H1 (cell line): ENCODE measurements at places on chromosomes 11 and 22. TPM values are rescaled to one million over a fixed set of nuclear protein-coding genes. Genes with fewer than 3 reads are reported as not detected.

GRCh38 chr11:12876340-12876739, 132.8 kb upstream of the RASSF10 start:
- H3K27me3 ChIP-seq: no peaks in the 10 kb centered on the region
- no peaks in the 10 kb centered on the region for H3K36me3 ChIP-seq

- DNase-seq: no peak
- no peaks in the 10 kb centered on the region for H3K36me3 ChIP-seq
- H3K4me3 ChIP-seq: no peak overlapping the region
- H3K4me1 ChIP-seq: no peaks in the 10 kb centered on the region
- H3K27me3 ChIP-seq: no peaks in the 10 kb centered on the region; the same call in none of the 2 replicates
These were observed 9.3 kb downstream of the TMEM86A start for GRCh38 chr11:18707811-18708340.

- H3K27ac ChIP-seq: no peak overlapping the region
- H3K36me3 ChIP-seq: no peaks in the 10 kb centered on the region
- no peaks in the 10 kb centered on the region for H3K4me1 ChIP-seq
- no peak overlapping the region for H3K4me3 ChIP-seq
- no peaks in the 10 kb centered on the region for H3K27me3 ChIP-seq
- DNase-seq: no peak
These were observed 33.7 kb upstream of the BRSK2 start for GRCh38 chr11:1356007-1356435.

DNA sequence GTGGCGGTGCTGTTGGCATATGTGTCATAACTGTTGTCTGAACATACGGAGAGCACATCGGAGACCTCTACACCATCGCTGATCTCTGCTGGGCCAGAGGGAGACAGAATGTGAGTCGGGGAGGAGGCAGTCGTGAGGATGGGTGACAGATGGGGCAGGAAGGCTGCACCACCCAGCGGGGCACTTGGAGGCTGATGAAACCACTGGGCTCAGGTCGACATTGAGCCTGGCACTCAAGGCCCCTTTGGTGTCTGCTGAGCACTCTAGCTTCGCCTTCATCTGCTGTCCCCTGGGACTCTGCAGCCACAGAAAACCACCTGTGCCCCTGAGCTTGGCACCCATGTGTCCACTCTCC, 2.5 kb upstream of the KLHL35 start:
- H3K4me1 ChIP-seq: peaks cover 23% of the 10 kb centered on the region
- no peak overlapping the region for H3K4me3 ChIP-seq
- DNase-seq: no peak
- H3K27ac ChIP-seq: no peak overlapping the region
- no peaks in the 10 kb centered on the region for H3K36me3 ChIP-seq
- peaks cover 29% of the 10 kb centered on the region for H3K27me3 ChIP-seq

DNA sequence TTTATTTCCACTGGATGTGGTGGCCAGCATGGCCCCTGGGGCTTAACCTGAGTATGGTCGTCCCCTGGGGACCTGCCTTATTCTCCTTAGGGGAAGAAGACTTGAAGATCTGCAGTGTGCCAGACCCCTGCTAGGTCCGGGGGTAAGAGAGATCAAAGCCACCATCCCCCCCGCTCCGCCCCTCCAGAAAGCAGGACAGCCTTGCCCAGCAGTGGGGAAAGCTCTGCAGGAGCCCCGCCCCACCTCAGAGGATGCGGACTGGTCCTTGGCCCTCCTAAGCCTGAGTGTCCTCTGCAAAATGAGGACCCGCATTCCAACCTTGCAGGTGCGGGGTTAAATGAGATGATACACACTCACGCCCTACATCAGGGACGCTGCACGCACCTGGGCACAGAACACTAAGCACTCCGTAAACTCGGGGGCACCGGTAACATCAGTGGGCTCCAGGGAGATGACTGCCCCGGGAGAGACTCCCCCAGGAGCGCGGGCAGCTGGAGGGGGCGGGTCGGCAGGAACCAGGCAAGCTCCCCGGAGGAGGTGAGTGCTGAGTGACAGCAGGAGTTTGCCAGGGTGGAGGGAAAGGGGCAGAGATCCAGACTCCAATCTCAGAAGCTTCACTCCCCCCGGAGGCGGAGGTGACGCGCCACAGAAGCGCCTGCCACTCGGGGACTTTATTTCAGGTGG, 564 bp upstream of the ANO1 start:
- H3K27ac ChIP-seq: no peak overlapping the region
- peaks cover 3% of the 10 kb centered on the region for H3K4me1 ChIP-seq
- DNase-seq: no peak
- H3K4me3 ChIP-seq: peak overlapping the region; percentile 17
- no peaks in the 10 kb centered on the region for H3K36me3 ChIP-seq

DNA sequence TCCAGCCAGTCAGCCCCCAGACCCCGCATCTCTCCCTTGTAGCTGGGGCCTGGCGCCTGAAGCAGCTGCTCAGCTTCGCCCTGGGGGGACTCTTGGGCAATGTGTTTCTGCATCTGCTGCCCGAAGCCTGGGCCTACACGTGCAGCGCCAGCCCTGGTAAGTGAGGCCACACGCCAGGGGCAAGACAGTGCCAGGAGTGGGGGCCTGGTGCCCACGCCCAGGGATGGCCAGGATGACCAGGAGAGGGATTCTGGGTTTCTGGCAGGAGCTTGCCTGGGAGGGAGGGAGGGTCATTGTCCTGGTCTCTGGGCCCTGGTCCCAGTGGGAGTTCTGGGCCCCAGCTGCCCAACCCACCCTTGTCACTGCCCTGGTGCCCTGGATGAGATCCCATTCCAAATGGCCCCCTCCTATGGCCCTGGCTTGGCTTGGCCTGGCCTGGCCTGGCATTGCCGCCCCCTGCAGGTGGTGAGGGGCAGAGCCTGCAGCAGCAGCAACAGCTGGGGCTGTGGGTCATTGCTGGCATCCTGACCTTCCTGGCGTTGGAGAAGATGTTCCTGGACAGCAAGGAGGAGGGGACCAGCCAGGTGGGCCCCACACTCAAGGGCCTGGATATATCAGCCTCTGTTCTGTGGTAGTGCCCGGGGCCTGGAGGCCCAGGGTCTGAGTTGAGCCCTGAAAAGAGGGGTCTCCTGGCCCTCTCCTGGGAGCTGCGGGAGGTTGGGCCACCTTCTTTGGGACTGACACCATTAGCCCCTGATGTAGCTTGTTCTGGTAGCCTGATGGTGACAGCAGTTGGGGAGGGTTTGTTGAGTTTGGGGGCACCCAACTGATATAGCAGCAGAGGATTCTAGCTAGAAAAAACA, 3.7 kb downstream of the SLC39A13 start:
- peaks cover 12% of the 10 kb centered on the region for H3K4me1 ChIP-seq
- DNase-seq: no peak
- H3K27ac ChIP-seq: no peak overlapping the region
- H3K4me3 ChIP-seq: no peak overlapping the region

DNA sequence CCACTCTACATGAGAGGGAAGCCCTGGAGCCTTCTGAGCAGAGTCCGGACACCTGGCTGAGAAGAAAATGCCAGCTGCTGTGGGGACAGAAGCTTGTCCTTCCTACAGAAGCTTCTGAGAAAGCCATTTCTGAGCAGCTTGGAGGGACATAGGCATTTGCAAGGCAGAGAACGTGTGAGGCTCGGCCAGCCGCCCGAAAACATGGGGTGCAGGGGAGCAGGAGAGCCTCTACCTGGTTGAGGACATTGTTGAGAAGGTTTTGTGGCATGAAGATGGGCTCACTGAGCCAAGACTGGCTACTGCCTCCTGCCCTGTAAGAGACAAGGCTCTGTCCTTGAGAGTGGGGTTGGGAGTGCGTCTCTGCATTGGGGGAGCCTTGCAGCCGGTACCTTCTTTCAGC, 25.3 kb downstream of the SAMM50 start:
- H3K36me3 ChIP-seq: peaks cover 7% of the 10 kb centered on the region
- no peaks in the 10 kb centered on the region for H3K4me1 ChIP-seq
- no peak for DNase-seq
- H3K4me3 ChIP-seq: no peak overlapping the region

DNA sequence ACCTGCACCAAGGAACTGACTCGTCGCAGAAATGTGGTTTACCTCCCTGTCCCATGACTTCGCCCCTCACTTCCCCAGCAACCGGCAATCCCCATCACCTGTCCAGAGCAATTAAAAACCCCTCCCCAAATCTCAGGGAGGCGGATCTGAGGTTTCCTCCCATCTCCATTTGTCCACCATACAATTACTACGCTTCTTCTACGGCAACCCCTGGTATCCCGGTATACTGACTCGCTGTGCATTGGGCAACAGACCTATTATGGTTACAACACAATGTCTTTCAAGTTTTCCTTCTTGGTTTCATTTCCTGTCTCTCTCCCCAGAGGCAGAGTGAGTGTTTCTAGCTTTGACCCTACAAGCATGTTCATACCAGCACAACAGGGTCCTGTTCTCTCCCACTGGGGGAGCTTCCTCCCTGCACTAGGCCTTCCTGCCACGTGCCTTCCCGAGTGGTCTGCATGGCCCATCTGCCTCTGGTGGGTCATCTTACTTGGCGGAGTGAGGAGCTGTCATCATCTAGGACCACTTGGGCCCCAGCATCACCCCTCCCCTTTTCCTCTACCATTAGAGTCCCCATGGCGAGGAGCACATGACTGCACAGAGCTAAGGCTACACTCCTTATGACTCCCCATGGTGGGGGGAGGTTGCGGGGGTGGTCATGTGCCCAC, 30.3 kb upstream of the NAP1L4 start:
- peaks cover 36% of the 10 kb centered on the region for H3K36me3 ChIP-seq
- no peak overlapping the region for H3K27ac ChIP-seq
- H3K4me3 ChIP-seq: no peak overlapping the region
- DNase-seq: no peak
- H3K27me3 ChIP-seq: no peaks in the 10 kb centered on the region

GRCh38 chr11:128604723-128605122, 17.4 kb upstream of the ETS1 start:
- no peaks in the 10 kb centered on the region for H3K27me3 ChIP-seq
- H3K36me3 ChIP-seq: no peaks in the 10 kb centered on the region
- H3K4me3 ChIP-seq: no peak overlapping the region
- DNase-seq: no peak
- no peak overlapping the region for H3K27ac ChIP-seq

GRCh38 chr11:35257281-35257680, 118.3 kb downstream of the CD44 start:
- no peaks in the 10 kb centered on the region for H3K4me1 ChIP-seq
- H3K36me3 ChIP-seq: no peaks in the 10 kb centered on the region
- H3K27me3 ChIP-seq: no peaks in the 10 kb centered on the region
- H3K4me3 ChIP-seq: no peak overlapping the region

GRCh38 chr11:69799582-69799981, 19.6 kb downstream of the FGF3 start:
- DNase-seq: no peak
- H3K4me1 ChIP-seq: no peaks in the 10 kb centered on the region; the same call in 1 of the 2 replicates
- H3K27ac ChIP-seq: no peak overlapping the region
- no peaks in the 10 kb centered on the region for H3K27me3 ChIP-seq
- H3K4me3 ChIP-seq: no peak overlapping the region
- H3K36me3 ChIP-seq: no peaks in the 10 kb centered on the region

DNA sequence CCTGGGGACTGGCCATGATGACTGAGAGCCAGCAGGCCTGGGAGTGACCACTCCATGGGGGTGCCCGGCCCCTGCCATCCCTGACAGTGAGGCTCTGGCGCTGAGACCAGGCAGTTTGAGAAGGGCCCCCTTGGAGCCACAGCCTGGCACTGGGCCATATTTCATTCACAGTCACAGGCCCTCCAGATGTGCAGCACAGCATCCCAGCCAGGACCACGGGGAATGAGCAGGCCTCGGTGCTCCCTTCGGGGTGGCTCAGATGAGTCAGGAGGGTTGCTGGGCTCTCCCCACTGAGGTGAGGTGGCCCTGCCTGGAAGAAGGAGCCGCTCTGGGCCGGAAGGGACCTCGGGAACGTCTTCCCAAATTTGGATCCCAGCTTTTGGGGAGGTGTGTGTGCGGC, 53.0 kb downstream of the GRAMD4 start:
- H3K27ac ChIP-seq: no peak overlapping the region
- no peak for DNase-seq
- H3K36me3 ChIP-seq: no peaks in the 10 kb centered on the region
- H3K4me3 ChIP-seq: no peak overlapping the region

DNA sequence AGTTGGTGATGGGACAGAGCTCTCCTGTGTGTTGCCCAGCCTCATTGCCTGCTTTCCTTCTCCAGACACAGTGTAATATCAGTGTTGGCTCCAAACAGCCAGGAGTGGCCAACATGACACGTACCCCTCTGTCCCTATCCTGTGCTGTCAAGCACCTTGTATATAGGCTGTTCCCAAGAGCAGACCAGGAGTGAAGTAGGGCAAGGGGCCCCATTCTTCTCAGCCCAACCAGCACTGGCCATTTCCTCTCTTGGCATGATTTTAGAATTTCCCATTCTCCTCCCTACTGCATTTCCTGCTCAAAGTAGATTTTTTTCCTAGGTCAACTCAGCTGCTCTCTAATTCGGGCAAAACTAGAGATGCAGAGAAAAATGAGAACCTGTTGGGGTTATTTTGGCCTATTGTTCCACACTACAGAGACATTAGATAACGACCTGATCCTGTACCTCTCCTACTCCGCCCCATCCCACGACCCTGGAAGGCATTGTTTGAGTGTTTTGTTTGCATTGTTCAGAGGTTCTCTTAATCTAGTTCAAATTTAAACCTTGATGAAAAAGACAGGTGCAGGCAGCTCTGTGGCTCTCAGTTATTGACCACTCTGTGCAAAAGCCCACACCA, 95.6 kb downstream of the RASSF10 start:
- H3K4me1 ChIP-seq: peaks cover 5% of the 10 kb centered on the region
- no peak for DNase-seq
- no peaks in the 10 kb centered on the region for H3K27me3 ChIP-seq
- no peak overlapping the region for H3K4me3 ChIP-seq
- H3K36me3 ChIP-seq: no peaks in the 10 kb centered on the region

- no peaks in the 10 kb centered on the region for H3K4me1 ChIP-seq
- no peak overlapping the region for H3K27ac ChIP-seq
- no peaks in the 10 kb centered on the region for H3K27me3 ChIP-seq
- H3K36me3 ChIP-seq: no peaks in the 10 kb centered on the region
- no peak overlapping the region for H3K4me3 ChIP-seq
- DNase-seq: no peak
These were observed 2.3 kb downstream of the LSP1 start for GRCh38 chr11:1854949-1855885.

DNA sequence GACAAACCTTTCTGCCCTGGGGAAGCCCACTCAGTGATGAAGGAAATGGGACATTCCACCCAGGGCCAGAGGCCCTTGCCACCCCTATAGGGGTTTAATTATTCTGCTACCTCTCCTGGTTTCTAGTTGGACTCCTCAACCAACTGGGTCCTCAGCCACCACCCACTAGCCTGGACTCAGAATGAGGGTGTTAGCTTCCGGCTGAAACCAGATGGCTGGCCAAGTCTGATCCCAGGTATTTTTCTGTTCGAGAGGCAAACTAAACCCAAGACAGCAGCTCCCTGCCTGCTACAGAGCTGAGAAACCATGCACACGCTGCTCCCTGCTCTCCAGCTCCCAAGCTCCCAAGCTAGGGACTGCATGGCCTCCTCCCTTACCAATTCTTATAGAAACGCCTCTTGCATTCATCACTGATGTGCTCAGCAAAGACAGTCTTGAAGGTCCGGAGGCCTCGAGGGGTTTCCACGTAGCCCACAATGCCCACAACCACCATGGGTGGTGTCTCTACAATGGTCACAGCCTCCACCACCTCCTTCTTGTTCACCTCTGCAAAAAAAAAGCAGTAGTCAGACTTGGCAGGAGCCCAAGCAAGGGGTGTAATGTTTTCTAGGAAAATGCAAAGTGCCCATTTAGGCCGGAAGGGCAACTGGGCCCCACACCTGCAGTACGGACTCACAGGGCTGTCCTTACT, 2.2 kb downstream of the RPL3 start:
- no peaks in the 10 kb centered on the region for H3K27me3 ChIP-seq
- DNase-seq: no peak
- 0 out of 2 replicates have a peak overlapping the region, but pooled peaks have one; percentile 3 for H3K27ac ChIP-seq
- H3K36me3 ChIP-seq: peaks cover 64% of the 10 kb centered on the region
- H3K4me3 ChIP-seq: peak overlapping the region; percentile 98; the same call in 1 of the 2 replicates

Gene OR5F1
- not detected in 2 replicates for total RNA-seq

Gene NR1H3
- 19.9 and 21.2 TPM in 2 replicates for total RNA-seq
